A549 treated with GW870086 at 1 μM for 4 hours (cell line): ENCODE measurements at places on chromosomes 5 and 9. TPM values are rescaled to one million over a fixed set of nuclear protein-coding genes. Genes with fewer than 3 reads are reported as not detected.

The SHLD3 gene
- 1.6 to 3.2 TPM (median 2.2 TPM) in 5 replicates for total RNA-seq

The C9orf72 gene
- total RNA-seq: 3.3 to 5.8 TPM (median 4.8 TPM) in 5 replicates

The PLPP7 gene
- total RNA-seq: 0.09 TPM in 1 of 5 replicates, not detected in the others

The IL3 gene
- total RNA-seq: not detected in 5 replicates

The PDE6A gene
- total RNA-seq: 0.09 to 0.28 TPM (median 0.23 TPM) in 5 replicates

The FCN2 gene
- total RNA-seq: not detected in 5 replicates

The ADGRV1 gene
- 0.46 to 1.3 TPM (median 0.83 TPM) in 5 replicates for total RNA-seq

The IGFBPL1 gene
- 1.8 to 3.0 TPM (median 2.6 TPM) in 5 replicates for total RNA-seq

The CFAP90 gene
- 0.37 to 0.84 TPM (median 0.53 TPM) in 5 replicates for total RNA-seq

The MACIR gene
- 18.3 to 19.5 TPM (median 18.8 TPM) in 5 replicates for total RNA-seq

The CARTPT gene
- total RNA-seq: not detected in 5 replicates

The EXD3 gene
- 4.2 to 6.1 TPM (median 5.6 TPM) in 5 replicates for total RNA-seq

The PTGS1 gene
- total RNA-seq: 1.0 to 1.8 TPM (median 1.4 TPM) in 5 replicates

The EIF4E1B gene
- total RNA-seq: not detected in 5 replicates
